ENCODE measurements at places on chromosomes 1 and 21. TPM values are rescaled to one million over a fixed set of nuclear protein-coding genes. Genes with fewer than 3 reads are reported as not detected.

NOTCH2 gene
- total RNA-seq, result 70.4 TPM

ARHGEF10L gene
- 14.1 TPM for total RNA-seq

TRIM58 gene
- total RNA-seq, result 1.6 TPM

VWA5B1 gene
- 0.04 TPM for total RNA-seq

DNA sequence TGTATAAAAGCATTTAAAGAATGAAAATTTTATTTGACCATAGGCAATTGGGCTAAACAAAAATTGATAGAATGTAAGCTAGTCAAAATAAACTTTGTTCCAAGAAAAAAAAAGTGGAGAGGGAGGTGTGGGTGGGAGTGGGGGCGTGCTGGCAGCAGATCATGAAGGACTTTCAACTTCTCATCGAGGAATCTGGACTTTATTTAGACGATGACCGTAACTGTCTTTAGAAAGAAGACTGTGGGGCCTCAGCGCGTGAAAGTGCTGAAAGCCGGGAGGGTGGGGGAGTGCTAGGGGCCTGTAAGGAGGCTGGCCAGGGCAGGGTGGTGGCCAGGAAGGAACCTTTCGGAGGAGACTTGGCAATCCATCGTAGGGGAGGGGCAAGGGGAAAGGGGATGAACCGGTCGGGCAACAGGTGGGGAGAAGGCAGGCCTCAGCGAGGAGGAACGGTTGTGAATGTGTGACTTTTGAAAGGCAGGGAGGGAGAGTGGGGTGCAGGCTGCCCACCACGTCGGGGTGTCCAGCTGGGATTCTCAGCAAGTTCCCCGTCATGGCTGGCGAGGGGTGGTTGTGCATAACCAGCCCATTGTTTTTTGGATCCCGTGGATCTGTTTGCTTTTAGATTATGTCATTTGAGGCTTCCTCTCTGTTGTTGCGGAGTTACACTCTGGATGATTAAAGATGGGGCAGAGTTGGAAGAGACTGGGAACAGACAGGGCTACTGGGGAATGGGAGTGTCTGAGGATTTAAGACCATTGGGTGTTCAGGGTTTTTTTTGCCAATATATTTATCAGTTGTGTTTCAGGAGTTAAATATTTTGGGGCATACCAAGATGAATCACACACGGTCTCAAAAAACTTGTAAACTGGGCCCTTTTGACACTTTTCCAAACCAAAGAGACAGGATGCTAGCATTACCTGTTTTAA, 35.5 kb downstream of the HUNK start:
- peaks cover 44% of the 10 kb centered on the region for H3K4me1 ChIP-seq
- no peaks in the 10 kb centered on the region for H3K36me3 ChIP-seq
- peak; percentile 52 for DNase-seq
- no peaks in the 10 kb centered on the region for H3K27me3 ChIP-seq
- peak overlapping the region; percentile 31 for H3K27ac ChIP-seq
- no peak overlapping the region for H3K4me3 ChIP-seq

GRCh38 chr1:198939956-198940355, 301.1 kb downstream of the PTPRC start:
- no peaks in the 10 kb centered on the region for H3K4me1 ChIP-seq
- no peaks in the 10 kb centered on the region for H3K36me3 ChIP-seq
- no peak for DNase-seq
- no peak overlapping the region for H3K4me3 ChIP-seq

DNA sequence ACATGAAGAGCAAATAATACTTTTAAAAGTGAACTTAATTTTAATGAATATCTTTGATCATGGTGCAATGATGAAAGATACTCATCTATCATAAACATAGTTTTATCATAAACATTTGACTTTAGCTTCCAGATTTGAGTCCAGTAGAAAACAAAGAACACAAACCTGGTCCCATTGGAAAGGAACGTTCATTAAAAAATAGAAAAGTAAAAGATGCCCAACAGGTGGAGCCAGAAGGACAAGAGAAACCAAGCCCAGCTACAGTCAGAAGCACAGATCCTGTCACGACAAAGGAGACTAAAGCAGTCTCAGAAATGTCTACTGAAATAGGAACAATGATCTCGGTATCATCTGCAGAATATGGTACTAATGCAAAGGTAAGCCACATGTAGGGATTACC, 55.6 kb upstream of the MYOCOS start:
- peaks cover 28% of the 10 kb centered on the region for H3K36me3 ChIP-seq
- no peak overlapping the region for H3K4me3 ChIP-seq
- DNase-seq, result peak; percentile 11

DNA sequence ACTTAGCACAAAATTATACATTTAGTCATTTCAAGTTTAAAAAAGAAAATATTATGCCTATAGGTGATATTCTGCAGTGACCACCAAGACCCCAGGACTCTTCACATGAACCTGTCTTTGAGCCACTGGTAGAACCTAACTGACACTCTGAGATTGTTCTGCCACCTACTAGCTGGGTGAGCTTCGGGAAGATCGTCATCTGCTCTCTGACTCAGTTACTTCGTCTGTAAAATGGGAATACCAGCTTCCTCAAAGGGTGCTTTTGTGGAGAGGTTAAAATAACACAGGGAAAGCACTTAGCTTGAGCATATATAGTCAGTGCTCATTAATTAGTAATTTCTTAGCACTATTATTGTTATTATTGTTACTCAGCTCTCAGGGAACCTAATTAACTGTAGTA, 228.5 kb upstream of the JUN start:
- H3K27ac ChIP-seq, result no peak overlapping the region
- peaks cover 34% of the 10 kb centered on the region for H3K4me1 ChIP-seq
- H3K27me3 ChIP-seq, result no peaks in the 10 kb centered on the region
- DNase-seq, result no peak
- no peak overlapping the region for H3K4me3 ChIP-seq
- no peaks in the 10 kb centered on the region for H3K36me3 ChIP-seq

GRCh38 chr1:159934136-159935039, 9.1 kb upstream of the TAGLN2 start:
- no peak for DNase-seq
- H3K27ac ChIP-seq, result no peak overlapping the region
- H3K4me1 ChIP-seq, result peaks cover 6% of the 10 kb centered on the region
- peaks cover 5% of the 10 kb centered on the region for H3K27me3 ChIP-seq
- H3K4me3 ChIP-seq, result no peak overlapping the region

DNA sequence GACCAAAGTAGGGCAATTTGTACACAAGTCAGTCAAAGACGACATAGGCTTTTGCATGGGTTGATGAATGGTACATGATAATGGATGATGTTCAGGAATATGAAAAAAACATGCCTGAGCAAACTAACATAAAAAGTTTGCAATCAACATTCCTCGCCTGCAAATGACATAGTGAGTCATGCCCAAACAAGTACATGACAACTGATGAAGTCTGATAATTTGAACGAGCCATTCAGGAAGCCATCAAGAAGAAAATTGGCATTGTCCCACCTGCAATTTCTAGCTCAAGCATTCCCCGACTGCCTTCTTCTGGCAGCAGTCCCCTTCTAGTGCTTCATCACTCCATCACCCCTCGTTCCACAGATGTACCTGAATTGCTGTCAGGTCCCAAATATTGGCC, 118.4 kb upstream of the NR5A2 start:
- no peak overlapping the region for H3K4me3 ChIP-seq
- peak; percentile 3 for DNase-seq
- no peaks in the 10 kb centered on the region for H3K4me1 ChIP-seq
- H3K36me3 ChIP-seq, result no peaks in the 10 kb centered on the region
- H3K27ac ChIP-seq, result no peak overlapping the region
- no peaks in the 10 kb centered on the region for H3K27me3 ChIP-seq

- no peaks in the 10 kb centered on the region for H3K27me3 ChIP-seq
- H3K4me3 ChIP-seq, result no peak overlapping the region
- no peaks in the 10 kb centered on the region for H3K4me1 ChIP-seq
- no peaks in the 10 kb centered on the region for H3K36me3 ChIP-seq
- no peak overlapping the region for H3K27ac ChIP-seq
- no peak for DNase-seq
These were observed 222.5 kb downstream of the MRPL39 start for GRCh38 chr21:25384782-25385181.

- no peaks in the 10 kb centered on the region for H3K36me3 ChIP-seq
- H3K27me3 ChIP-seq, result peaks cover 21% of the 10 kb centered on the region
- H3K27ac ChIP-seq, result no peak overlapping the region
- DNase-seq, result peak; percentile 29
These were observed 876 bp downstream of the RAB29 start for GRCh38 chr1:205774198-205775014.

GRCh38 chr1:214125819-214126218, 138.0 kb downstream of the PROX1 start:
- H3K27ac ChIP-seq, result no peak overlapping the region
- H3K4me3 ChIP-seq, result no peak overlapping the region
- no peaks in the 10 kb centered on the region for H3K27me3 ChIP-seq

GRCh38 chr1:234593771-234594504, 16.0 kb downstream of the IRF2BP2 start:
- DNase-seq, result no peak
- H3K27me3 ChIP-seq, result no peaks in the 10 kb centered on the region
- no peaks in the 10 kb centered on the region for H3K36me3 ChIP-seq
- H3K4me3 ChIP-seq, result no peak overlapping the region
- peaks cover 10% of the 10 kb centered on the region for H3K4me1 ChIP-seq

DNA sequence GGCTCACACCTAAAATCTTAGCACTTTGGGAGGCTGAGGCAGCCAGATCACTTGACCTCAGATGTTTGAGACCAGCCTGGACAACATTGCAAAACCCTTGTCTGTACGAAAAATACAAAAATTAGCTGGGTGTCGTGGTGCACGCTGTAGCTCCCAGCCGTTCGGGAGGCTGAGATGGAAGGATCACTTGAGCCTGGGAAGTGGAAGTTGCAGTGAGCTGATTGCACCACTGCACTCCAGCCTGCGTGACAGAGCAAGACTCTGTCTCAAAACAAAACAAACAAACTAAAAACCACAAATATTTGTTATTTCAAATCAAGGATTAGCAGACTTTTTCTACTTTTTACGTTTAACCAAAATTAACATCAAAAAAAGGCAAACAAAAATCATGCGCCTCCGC, 31.3 kb downstream of the INKA2 start:
- H3K36me3 ChIP-seq, result peaks cover 32% of the 10 kb centered on the region
- H3K4me1 ChIP-seq, result no peaks in the 10 kb centered on the region
- no peak overlapping the region for H3K27ac ChIP-seq
- H3K4me3 ChIP-seq, result no peak overlapping the region
- no peak for DNase-seq

DNA sequence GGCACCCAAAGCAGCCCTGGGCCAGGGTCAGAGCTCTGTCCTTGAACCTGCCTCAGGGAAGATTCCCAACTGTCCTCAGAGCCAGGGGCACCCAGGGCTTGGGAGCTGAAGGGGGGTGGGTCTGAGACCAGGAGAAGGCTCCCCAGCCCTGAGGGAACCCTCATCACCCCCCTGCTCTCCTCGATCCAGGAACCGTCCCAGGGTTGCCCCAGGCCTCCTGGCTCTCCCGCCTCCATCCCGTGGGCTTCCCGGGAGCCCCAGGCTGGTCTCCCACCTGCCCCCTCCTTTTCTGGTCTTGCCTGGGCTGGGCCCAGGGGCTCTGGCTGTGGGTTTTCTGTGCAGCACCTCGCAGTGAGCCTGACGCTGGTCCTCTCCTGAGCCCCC, 6.7 kb upstream of the SAMD11 start:
- H3K4me1 ChIP-seq, result peaks cover 30% of the 10 kb centered on the region
- no peak for DNase-seq
- no peaks in the 10 kb centered on the region for H3K36me3 ChIP-seq
- no peak overlapping the region for H3K4me3 ChIP-seq
- H3K27me3 ChIP-seq, result peaks cover 95% of the 10 kb centered on the region
- H3K27ac ChIP-seq, result no peak overlapping the region

GRCh38 chr1:240111558-240111957, 19.9 kb downstream of the FMN2 start:
- H3K27ac ChIP-seq, result no peak overlapping the region
- H3K4me1 ChIP-seq, result no peaks in the 10 kb centered on the region
- no peak overlapping the region for H3K4me3 ChIP-seq

- DNase-seq, result no peak
- H3K4me3 ChIP-seq, result no peak overlapping the region
- H3K36me3 ChIP-seq, result peaks cover 13% of the 10 kb centered on the region
- no peak overlapping the region for H3K27ac ChIP-seq
- peaks cover 19% of the 10 kb centered on the region for H3K4me1 ChIP-seq
These were observed 7.1 kb downstream of the SLC37A1 start for GRCh38 chr21:42520628-42521253.

- no peaks in the 10 kb centered on the region for H3K27me3 ChIP-seq
- peak within 1 kb of the TSS; percentile 11 for H3K27ac ChIP-seq
- H3K4me1 ChIP-seq, result peaks cover 29% of the 10 kb centered on the region
These were observed at the start of gene CFAP45 for GRCh38 chr1:159900086-159900680. Gene CFAP45, minus strand, starts transcription at chr1:159900165. Its CDS starts 67 bp downstream, at chr1:159900098.

DNA sequence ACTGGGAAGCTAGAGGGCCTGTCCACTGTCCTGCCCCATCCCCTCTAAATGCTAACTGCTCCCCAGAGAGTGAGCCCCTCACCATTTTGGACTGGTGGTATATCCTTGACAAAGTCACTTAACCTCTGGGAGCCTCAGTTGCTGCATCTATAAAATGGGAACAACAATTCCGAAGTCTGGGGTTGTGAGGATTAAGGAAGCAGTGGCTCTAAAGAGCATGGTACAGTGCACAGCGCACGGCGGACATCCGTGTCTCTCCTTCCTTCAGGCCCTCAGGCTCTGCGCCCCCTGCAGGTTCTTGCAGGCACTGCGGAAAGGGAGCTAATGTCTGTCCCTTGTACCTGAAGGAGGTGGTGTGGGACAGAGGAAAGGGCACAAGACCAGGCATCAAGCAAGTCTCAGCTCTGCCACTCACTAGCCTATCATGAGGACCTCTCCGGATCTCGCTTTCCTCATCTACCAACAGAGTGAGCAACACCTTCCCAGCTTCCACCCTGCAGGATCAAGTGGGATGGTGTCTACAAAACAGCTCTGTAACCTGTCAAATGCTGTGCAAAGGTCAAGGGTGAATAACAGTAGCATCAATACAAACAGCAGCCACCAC, 20.1 kb downstream of the ECE1 start:
- H3K4me1 ChIP-seq, result peaks cover 16% of the 10 kb centered on the region
- H3K4me3 ChIP-seq, result no peak overlapping the region
- DNase-seq, result no peak
- H3K36me3 ChIP-seq, result peaks cover 43% of the 10 kb centered on the region
- no peak overlapping the region for H3K27ac ChIP-seq

GRCh38 chr1:42348498-42348897, 13.5 kb upstream of the FOXJ3 start:
- no peak overlapping the region for H3K4me3 ChIP-seq
- H3K4me1 ChIP-seq, result no peaks in the 10 kb centered on the region
- DNase-seq, result no peak
- peaks cover 2% of the 10 kb centered on the region for H3K27me3 ChIP-seq
